ENCODE measurements at places on chromosomes 1 and 21.
A peak's percentile ranks its signal among the peaks of the same experiment; 100 is the strongest.

DNA sequence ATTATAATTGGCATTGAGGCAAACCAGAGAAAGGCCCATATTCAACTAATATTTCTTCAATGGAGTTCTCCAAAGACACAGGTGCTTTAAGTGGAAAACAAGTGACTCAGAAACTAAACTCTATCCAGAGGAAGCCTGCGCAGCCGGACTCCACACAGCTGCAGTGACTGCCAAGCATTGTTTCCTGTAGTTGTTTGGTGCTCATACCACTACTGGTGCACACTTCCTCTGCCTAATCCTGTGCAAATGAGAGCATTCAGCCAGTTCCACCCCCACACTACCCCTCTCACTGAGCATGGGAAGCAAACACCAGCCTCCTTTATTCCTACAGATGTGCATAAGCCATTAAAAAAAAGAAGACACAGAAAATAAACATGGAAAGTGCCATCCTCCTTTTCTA, 102.9 kb downstream of the VAV3 start:
- no peak for DNase-seq

GRCh38 chr1:219324629-219325367, 151.1 kb downstream of the LYPLAL1 start:
- peak; percentile 89 for DNase-seq

DNA sequence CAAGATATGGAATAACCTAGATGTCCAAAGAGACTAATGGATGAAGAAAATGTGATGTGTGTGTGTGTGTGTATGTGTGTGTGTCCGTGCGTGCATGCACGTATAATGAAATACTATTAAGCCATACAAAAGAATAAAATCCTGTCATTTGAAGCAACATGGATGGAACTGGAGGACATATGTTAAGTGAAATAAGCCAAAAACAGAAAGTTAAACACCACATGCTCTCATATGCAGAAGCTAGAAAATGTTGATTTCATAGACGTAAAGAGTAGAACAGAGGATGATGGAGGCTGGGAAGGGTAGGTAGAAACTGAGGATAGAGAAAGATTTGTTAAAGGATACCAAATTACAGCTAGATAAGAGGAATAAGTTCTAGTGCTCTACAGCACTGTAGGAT, 133.7 kb downstream of the APP start:
- DNase-seq: no peak

- DNase-seq: no peak
These were observed 106.6 kb upstream of the ACTRT2 start for GRCh38 chr1:2914702-2915101.

DNA sequence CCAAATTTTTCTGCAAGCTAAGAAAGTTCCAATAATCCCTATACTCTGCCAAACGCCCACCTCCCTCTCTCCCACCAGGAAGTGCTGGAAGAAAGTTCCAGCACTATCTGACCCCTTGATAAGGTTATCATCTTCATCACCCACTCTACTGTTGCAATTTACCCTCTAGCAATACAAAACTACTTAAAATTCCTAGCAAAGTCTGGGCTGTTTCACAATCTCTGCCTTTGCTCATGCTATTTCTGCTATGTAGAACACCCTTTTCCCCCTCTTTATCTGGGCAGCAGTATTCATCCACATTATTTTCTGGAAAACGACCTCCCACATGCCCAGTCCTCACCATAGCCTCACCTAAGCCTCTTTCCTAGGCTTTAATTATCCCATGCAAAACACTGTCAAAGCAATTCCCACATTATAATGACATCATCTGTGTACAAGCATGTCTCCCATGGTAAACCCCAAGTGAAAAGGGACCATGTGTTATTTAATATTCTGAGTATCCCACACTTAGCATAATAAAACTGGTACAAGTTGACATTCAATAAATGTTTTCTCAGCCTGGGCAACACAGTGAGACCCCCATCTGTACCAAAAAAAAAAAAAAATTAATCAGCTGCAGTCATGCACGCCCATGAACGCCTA, 12.0 kb downstream of the F11R start:
- no peak for DNase-seq

- DNase-seq: peak; percentile 11
These were observed 250.9 kb upstream of the DAB1 start for GRCh38 chr1:57674801-57675200.

DNA sequence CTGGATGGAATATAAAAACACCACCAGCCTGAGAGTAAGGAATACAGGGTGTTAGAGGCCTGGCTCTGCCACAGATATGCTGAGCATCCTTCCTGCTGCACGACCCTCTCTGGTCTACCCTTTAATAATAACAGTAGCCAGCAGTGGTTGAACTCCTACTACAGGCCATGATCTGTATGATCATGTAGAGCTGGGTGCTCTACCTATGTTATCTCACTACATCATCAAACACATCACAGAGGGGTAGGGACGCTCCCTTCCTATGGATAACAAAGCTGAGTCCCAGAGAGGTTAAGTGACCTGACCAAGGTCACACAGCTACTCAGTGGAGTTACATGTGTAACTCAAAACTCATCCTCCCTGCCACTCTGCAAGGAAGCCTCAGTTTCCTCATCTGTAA, 13.0 kb upstream of the MYOM3 start:
- DNase-seq: no peak

Measured in mammary epithelial cell (primary cell).